ENCODE measurements at places on chromosomes 1 and 21.

- DNase-seq: no peak
These were observed 69.4 kb upstream of the SOX13 start for GRCh38 chr1:204003536-204003935.

DNA sequence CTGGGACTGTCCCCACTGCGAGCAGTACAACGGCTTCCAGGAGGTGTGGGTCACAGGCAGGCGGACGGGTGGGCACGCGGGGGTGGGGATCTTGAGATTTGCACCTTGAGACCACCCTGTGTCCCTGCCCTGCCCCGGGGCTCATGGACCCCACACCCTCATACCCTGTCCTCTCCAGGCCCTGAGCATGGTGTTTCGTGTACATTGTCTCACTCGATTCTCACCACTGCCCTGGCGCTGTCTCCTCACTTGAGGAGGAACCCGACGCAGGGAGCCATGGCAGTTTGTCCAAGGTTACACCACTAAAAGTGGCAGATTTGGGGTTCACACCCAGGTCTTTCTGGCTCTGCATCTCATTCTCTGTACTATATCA, 7.2 kb downstream of the TMEM201 start:
- DNase-seq: no peak

DNA sequence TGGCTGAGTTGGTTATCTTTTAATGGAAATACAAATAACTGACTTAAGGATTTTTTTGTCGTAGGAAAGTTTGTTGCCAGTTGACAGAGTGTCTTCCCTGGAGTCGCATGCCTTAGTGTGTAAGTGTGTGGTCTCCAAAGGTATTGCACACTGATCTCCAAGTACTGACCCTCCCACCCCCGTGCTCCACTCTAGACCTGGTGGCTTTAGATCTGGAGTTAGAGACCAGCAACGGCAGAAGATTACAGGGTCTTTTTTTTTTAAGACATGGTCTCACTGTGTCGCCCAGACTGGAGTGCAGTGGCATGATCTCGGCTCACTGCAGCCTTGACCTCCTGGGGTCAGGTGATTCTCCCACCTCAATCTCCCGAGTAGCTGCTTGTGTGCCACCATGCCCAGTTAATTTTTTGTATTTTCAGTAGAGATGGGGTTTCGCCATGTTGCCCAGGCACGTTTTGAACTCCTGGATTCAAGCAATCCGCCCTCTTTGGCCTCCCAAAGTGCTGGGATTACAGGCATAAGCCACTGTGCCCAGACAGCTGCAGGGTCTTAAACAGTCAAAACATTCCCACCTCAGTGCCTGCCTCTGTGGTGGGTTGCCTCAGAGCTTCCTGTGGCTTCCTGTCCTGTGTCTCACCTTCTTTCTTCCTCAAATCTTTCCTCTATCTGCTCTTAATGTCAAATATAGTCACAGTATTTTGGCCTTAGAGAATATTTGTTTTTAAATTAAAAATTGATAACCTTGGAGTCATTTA, 6.9 kb downstream of the TRAPPC10 start:
- DNase-seq: no peak

DNA sequence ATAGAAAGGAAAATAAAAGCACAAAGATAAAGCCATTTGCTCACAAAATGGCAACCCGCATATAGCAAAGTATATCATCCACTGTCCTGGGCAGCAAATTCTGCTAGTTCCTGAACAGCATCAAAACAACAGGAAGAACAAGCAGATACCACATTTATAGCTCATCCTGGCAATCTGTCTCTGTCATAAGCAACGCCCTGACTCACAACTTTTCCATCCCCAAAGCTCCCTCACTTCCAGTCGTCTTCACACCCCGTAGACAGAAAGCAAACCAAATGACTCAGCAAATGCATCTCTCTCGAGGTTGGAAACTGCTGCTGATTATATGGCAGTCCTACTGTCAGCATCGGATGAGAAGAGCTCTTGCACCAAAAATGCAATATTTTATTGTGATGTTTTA, 65.8 kb downstream of the AK5 start:
- peak; percentile 56 for DNase-seq

DNA sequence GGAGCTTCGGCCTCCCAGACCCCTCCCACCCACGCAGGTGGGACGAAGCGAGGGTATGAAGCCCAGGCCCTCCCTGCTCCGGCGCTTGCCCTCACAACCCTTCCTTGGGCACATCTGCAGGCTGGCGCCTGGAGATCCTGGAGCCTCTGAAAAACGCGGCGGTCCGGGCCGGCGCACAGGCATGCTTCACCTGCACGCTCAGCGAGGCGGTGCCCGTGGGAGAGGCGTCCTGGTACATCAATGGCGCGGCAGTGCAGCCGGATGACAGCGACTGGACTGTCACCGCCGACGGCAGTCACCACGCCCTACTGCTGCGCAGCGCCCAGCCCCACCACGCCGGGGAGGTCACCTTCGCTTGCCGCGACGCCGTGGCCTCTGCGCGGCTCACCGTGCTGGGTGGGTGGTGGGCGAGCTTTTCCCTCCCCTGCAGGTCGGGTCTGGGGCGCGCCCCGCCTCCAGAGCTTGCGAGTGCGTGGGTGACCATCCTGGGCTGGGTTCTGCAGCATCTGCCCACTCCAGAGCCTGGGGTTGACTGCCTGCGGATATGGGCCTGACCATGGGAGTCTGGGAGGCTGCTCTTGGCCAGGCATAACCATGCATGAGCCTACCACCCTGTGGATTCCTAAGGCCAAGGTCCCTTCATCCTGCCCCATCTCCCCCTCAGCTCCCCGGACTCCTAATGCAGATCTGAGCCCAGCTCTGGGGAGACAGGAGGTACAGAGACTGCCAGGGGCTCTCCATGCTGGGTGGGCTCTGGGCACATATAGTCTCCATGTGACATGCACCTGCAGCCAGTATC, 89.8 kb downstream of the TRIM11 start:
- DNase-seq: no peak

DNA sequence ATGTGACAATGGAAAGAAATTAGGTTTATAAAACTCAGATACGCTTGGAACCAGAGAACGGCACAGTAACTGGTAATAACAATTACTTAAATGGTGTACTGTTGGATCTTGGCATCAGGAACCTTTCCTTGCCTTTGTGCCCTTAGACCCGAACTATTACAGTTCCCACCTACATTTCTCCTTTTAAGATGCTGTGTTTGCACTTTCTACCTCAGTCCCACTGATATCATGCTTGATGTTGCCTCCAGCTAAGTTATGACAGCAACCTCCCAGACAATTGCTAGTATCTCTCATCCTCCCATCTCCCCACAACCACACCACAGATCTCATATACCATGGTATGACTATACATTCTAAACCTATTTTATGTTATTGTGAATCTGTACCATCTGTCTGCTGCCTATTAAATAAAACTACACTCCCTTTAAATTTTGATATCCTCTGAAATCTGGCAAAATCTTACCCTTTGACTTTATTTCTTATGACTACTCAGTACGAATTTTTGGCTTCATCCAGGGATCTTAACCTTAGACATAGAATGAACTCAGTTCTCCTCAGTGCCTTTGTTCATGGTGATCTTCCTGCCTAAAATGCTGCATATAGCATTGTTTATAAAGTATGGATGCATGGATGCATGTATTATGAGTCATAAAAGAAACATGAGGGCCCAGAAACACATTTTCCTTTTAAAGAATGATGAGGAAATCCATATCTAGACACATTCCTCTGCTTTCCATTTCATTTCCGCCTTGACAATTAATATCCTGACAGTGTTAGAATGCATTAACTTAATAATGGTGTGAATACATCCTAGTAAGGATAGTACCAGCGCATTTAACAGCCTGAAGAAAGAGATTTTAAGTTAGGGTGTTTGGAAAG, 64.1 kb downstream of the LRRC8D start:
- no peak for DNase-seq

GRCh38 chr1:101757985-101758384, 238.7 kb downstream of the OLFM3 start:
- DNase-seq: no peak

DNA sequence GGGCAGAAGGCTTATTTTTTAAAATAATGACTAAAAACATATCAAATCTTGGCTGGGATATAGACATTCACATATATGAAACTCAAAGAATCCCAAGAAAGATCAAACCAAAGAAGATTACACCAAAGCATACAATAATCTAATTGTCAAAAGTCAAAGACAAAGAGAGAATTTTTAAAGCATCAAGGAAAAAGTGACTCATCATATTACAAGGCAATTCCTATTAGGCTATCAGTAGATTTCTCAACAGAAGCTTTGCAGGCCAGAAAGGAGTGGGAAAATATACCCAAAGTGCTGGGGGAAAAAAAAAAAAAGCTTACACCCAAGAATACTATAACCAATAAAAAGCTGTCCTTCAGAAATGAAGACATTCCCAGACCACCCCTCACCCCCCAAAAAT, 375.6 kb downstream of the BRINP2 start:
- no peak for DNase-seq

- no peak for DNase-seq
These were observed 181.5 kb upstream of the C1orf105 start for GRCh38 chr1:172238965-172239364.

- DNase-seq: no peak
These were observed 133.4 kb downstream of the SYT2 start for GRCh38 chr1:202576816-202577215.

DNA sequence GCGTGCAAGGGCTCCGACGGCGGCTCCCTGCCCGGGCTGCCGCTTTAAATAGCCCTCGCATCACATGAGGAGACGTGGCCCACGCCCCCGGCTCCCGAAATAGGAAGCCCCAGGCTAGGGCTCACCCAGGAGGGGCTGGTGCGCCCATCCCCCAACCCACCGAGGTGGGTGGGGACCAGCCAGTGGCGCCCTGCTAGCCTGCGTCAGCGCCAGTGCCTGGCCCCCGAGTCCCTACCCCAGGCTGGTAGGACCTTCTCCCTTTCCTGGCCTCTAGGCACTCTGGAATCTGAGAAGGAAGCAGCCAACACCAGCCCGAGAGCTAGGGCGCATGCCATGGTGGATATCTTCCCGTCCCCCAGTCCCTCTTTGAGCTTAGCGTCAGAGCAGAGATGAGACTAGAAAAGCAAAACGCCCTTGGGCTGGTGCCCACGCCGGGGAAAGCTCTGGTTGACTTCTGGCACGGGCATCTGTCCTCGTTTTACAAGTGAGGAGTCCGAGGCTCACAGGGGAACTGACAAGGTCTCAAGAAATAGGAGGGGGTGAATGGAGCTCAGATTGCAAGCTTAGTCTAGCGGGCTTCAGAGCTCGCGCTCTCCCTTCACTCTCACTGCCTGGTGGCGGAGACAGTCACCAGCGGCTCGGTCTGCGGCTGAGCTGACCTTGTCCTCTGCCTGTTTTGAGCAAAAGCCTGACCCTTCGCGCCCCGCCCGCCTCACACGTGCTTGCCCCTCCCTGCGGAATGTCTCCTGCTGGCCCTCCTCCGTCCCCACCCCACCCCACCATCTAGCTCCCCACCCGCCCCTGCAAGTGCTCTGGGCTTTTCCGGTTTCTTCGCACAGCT, at the start of gene FABP3:
Gene FABP3, minus strand, starts transcription at position 21 of the 841 bp plus-strand sequence. CDS start 62 bp downstream, outside the sequence.
- peak; percentile 32 for DNase-seq

GRCh38 chr1:19042675-19043578, 86.5 kb upstream of the IFFO2 start:
- peak; percentile 34 for DNase-seq

GRCh38 chr1:108512239-108513043, 47.5 kb upstream of the EEIG2 start:
- no peak for DNase-seq

GRCh38 chr1:26288311-26288941, 8.5 kb downstream of the SH3BGRL3 start:
- DNase-seq: peak; percentile 86

Measured in activated CD4-positive, alpha-beta T cell treated with anti-CD3 and anti-CD28 coated beads for 48 hours (primary cell).